Stimulated activated naive CD8-positive, alpha-beta T cell treated with anti-CD3 and anti-CD28 coated beads, Interleukin-15, Interleukin-2, amounts not matched to agents 100 U/mL and 50 U/mL, for 24 hours (primary cell): ENCODE measurements at places on chromosomes 1 and 21.

- DNase-seq, result peak; percentile 84
These were observed at the start of gene TNFRSF1B for GRCh38 chr1:12166834-12167492. TSS of gene TNFRSF1B (plus strand) at chr1:12166991. CDS start at chr1:12167092, 101 bp downstream.

DNA sequence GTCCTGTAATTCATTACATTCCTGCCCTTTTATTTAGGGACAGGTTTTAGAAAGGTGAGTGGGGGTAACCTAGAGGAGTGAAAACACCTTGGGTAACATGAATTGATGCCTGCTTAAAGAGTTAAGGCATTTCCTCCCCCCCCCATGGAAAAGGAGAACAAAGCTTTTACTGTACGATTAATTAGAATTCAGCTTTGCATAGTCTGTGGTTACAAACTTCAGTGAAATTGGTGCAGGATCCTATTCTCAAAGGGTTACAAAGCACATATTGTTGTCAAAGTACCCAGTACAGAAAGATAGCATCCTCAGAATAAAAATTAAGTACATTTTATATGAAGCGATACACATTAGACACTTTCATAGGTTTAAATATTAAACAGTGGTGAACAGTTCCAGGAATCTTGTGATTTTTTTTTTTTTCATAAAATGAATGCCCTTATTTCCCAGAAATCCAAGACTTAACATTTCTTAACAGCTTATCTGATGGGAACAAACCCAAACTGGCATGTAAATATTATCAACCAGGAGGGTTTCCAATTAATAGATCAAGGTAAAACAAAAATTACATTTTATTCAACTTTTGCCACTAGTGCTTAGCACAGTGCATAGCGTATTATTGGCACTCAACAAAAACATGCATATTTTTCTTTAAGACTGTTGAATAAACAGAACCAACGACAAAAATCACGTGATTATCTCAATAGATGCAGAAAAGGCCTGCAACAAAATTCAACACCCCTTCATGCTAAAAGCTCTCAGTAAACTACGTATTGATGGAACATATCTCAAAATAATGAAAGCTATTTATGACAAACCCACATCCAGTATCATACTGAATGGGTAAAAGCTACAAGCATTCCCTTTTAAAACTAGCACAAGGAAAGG, 172.7 kb downstream of the PDE4B start:
- DNase-seq, result no peak

- no peak for DNase-seq
These were observed 7.2 kb upstream of the XCL2 start for GRCh38 chr1:168550971-168551370.

- DNase-seq, result no peak
These were observed 29.2 kb downstream of the UCK2 start for GRCh38 chr1:165856606-165857005.

GRCh38 chr1:225979421-225979820, 19.7 kb downstream of the SDE2 start:
- DNase-seq, result no peak

GRCh38 chr21:33309778-33310177, 15.0 kb upstream of the IFNAR1 start:
- DNase-seq, result no peak

DNA sequence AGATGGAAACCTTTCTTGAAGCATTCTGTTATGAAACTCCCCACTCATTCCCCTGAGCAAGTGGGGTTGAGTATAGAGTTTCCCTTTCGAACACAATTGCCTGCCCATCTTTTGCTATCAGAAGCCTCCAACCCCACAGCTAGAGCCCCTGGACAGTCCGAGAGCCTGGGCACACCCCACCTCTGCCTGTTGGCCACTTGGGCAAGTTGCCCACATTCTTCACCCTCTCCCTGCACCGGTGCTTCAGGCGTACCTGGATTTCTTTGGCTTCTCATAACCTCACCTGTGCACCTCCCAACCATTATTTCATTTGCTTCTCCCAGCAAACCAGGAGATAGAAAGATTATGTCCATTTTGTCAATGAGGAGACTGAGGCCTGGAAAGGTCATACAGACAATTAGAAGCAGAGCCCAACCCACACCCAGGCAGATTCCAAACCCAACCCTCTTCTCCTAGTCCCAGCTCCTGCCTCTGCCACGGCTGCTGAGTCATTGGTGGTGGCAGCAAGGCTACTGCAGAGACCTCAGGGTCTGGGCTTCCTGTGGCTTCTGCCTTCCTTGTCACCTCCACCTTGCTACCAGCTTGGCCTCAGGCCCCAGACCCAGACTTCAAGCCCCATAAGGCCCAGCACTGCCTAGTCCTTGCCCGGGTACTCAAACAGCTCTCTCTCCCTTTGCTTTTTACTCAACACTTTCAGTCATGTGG, 118.7 kb upstream of the ZBTB40 start:
- DNase-seq, result no peak

DNA sequence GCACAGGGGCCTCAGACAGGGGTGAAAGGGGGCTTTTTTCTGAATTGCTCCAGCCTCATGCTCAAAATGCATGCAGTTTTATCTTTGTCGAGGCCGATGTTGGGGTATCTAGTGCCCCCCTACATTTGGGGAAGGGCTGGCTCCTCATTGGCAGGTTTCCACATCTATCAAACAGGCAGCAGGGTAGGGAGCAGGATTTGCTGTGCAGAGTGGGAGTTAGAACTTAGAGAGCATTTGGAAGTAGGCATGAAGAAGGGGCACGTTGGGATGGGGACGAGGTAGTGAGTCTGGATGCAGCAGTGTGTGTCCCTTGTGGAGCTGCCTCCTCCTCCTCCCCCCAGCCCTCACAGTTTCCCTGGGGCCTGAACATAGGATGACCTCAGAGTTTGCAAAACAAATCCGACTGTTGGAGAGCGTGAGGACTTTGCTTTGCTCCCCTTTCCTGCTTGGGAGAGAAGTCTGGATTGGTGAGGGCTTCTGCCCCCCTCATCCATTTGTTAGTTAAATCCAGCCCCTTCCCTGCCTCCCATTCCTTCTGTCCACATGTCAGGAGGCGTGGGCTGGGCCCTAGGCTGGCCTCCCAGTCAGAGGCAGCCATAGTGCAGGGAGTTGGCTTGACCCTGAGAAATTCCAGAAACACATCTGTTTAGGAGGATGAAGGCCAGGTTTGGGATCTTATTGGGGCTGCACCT, 36.9 kb upstream of the GPR37L1 start:
- no peak for DNase-seq

GRCh38 chr21:25734654-25734903, 125 bp downstream of the ATP5PF start:
- no peak for DNase-seq

GRCh38 chr21:45363921-45364467, 41.0 kb upstream of the COL18A1 start:
- peak; percentile 49 for DNase-seq

DNA sequence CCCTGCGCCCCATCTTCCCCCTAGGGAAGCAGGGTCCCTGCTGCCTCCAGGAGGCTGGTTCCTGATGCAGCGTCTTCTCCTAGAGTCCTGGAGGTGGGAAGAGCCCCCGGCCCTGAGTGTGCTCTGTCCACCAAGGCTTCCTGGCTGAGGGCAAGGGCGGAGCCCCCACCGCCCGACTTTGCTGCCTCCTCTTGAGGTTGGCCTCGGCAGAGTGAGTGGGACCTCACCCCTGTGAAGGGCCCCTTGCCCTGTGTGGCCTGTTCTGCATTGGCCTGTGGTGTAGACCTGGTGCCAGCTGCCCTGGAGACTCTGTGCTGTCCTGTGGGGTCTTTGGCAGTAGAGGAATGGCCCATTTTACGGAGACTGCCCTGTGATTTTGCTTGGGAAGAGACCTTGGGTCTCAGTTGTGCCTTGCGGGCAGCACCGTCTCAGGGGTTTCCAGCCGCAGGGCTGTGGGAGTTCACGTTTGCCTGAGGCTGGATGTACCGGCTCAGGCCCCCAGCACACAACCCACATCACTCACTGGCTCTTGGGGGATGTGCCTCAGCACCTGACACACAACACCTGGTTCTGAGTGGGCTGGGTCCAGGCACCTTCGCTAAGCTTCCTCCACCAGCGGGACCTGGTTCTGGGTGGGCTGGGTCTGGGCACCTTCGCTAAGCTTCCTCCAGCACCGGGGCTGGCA, 73.6 kb downstream of the SKI start:
- DNase-seq, result peak; percentile 50

DNA sequence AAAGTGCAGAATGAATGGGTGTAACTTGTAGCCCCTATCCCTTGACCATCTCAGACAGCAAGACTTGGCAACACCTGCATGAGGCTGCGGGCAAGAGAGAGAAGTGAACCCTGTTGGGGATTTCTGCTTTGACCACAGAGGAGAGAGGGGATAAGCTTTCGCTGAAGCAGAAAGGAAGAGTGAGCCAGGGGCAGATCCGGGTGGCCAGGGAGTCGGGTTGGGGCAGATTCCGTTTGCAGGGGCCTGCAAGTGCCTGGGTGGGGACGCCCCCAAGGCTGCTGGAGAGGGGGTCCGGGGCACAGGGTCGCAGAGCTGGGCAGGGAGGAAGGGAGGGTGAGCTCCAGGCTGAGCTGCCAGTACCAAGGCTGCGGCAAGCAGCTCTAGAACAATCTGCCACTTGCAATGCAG, 25.3 kb upstream of the PIK3CD start:
- peak; percentile 47 for DNase-seq

GRCh38 chr1:181099152-181100014, 10.9 kb downstream of the IER5 start:
- peak; percentile 35 for DNase-seq

DNA sequence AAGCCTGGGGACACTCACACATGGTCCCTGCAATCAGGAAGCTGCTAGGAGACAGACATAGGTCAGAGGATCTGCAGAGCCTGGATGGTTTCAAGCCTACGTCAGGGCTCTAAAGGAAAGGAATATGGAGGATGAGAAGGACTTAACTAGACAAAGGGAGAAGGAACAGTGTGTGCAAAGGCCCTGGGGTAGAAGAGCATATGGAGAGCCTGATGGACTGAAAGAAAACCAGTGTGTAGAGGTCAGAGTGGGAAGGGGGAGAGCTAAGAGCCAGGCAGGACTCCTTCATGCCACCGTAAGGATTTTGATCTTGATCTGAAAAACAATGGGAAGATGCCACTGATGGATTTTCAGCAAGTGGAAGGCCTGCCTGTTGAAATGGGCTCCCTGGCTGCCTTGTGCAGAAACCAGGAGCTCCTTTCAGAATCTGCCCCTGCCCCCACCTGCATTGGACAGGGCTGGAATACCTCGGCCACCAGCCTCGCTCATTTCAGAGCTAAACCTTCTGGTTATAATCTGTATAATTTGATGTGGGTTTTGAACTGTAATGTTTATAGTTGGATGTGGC, 8.6 kb downstream of the FHAD1 start:
- no peak for DNase-seq

DNA sequence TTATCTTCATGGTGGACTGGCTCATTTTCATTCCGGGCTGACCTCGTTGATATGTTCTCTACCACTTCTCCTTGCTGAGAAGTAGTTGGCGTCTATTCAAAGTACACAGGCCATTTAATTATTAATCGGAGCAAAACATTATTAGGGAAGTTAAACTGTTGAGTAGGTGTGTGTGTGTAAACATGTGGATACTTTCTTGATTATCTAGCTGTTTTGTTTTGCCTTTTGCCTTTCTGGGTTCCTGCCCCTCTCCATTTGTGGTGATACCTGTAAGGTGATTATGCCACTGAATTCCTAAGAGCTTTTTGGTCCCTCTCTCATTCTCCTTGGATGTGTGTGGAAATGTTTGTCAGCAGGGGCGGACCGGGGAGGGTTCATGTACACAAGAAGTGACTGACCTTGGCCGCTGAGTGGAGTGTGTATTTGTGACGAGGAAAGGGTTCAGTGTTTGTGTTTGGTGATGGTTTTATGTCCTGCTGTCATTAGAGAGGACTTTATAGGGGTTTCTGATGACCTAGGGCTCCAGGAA, 56.6 kb upstream of the PPP2R5A start:
- no peak for DNase-seq

- no peak for DNase-seq
These were observed 96.5 kb downstream of the SMYD2 start for GRCh38 chr1:214377485-214377884.

GRCh38 chr1:105793536-105794146, 1262.8 kb upstream of the PRMT6 start:
- peak; percentile 19 for DNase-seq

DNA sequence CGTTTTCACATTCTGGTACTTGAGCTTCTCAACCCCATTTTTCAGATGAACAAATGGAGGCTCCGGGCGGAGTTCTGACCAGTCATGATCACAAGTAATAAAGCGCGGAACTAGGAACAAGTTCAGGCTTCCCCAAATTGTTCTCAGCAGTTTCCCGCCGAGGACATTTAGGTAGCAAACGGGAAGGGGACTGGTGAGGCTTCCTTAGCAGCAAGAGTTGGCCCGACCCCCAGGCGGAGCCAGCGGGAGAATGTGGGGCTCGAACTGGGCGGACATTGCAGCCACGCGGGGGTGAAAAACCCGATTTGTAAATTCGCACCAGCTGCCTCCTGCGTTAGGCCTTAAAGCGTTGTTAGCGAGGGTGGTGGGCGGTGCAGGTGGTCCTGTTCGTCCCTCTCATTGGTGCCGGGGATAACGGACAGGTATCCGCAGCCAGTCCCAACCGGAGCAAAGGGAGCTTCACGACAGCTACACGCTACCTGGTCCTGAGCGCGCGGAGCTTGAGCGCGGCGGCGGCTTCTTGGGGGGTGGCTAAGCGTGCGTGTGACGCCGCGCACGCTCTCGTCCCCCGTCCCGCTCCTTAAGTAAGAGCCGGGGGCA, 15.3 kb downstream of the SEMA6C start:
- peak; percentile 86 for DNase-seq

GRCh38 chr1:232472485-232473041, 157.4 kb downstream of the SIPA1L2 start:
- DNase-seq, result no peak

DNA sequence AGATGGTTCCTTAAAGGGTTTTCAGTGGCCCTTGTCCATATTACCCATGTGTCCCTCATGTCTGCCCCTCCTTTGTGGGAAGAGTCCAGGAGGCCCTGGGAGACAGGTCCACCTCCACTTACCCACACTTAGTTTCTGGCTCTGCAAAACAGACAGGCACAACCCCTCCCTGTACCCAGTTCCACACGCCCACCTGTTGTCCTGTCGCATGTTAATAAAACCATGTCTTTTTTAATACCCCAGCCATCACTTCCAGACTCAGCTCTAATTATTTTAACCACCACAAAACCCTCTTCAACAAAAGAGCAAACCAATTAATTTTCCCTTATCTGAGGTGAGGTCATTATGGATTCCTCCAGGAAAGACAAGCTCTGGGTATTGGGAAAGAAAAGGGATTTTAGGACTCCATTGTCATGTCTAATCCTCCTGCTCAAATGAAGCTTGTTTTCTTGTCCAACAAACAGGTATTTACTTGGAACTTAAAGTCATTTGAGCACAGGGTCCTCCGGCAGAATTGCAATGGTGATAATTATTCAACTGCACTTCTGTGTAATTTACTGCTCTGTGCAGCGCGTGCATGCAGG, 68.9 kb downstream of the CCDC185 start:
- DNase-seq, result no peak

GRCh38 chr1:200527670-200528069, 92.9 kb downstream of the KIF14 start:
- no peak for DNase-seq

GRCh38 chr1:169466259-169467230, 19.2 kb downstream of the SLC19A2 start:
- DNase-seq, result peak; percentile 28
